ENCODE measurements at places on chromosomes 4 and X.

GRCh38 chr4:21512353-21512752, 436.2 kb downstream of the KCNIP4 start:
- no peak overlapping the region for H3K4me3 ChIP-seq
- H3K27me3 ChIP-seq: no peaks in the 10 kb centered on the region
- H3K4me1 ChIP-seq: no peaks in the 10 kb centered on the region
- H3K36me3 ChIP-seq: no peaks in the 10 kb centered on the region
- H3K27ac ChIP-seq: no peak overlapping the region
- DNase-seq: no peak

GRCh38 chr4:139910106-139910505, 243.9 kb downstream of the MAML3 start:
- no peak overlapping the region for H3K27ac ChIP-seq
- H3K36me3 ChIP-seq: peaks cover 5% of the 10 kb centered on the region
- DNase-seq: no peak
- H3K27me3 ChIP-seq: no peaks in the 10 kb centered on the region

DNA sequence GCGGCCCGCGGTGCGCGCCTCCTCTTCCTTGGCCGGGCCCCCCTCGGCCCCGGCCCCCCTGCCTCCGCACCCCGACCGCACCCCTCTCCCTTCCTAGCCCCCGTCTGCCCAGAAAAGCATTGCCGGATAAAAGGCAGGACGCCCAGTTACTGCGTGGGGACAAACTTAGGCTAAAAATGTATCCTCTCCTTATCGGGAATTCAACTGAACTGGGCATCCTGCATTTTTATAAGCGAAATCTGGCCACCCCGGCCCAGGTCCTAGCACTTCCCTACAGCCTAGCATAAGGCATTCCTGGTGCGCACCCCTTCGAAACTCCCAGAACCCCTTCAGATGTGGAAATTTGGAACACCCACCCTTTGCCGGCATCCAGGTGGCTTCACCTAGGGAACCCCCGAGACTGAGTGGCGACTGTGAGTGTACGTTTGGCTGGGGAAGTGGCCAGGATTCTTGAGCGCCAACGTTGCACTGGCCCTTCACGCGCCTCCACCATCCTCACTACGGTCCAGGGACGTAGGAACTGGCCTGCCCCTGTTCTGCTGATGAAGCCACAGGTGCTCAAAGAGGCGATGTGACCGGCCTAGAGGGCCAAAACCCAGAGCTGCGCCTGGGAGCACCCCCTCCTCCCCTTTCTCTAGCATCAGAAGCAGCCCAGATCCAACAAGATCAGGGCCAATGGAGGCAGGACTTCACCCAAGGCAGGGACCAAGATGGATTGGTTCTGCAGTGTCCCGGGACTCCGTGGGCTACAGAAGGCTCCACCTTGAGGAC, 5.7 kb upstream of the RNF4 start:
- no peak overlapping the region for H3K27ac ChIP-seq
- H3K4me3 ChIP-seq: peak overlapping the region; percentile 70
- H3K27me3 ChIP-seq: no peaks in the 10 kb centered on the region
- peaks cover 22% of the 10 kb centered on the region for H3K4me1 ChIP-seq

- H3K4me1 ChIP-seq: peaks cover 3% of the 10 kb centered on the region
- DNase-seq: no peak
- H3K27me3 ChIP-seq: no peaks in the 10 kb centered on the region
- no peak overlapping the region for H3K27ac ChIP-seq
- H3K4me3 ChIP-seq: no peak overlapping the region
These were observed 21.4 kb downstream of the MGST2 start for GRCh38 chr4:139686988-139687387.

GRCh38 chrX:127943571-127943970, 108.6 kb downstream of the ACTRT1 start:
- H3K27me3 ChIP-seq: no peaks in the 10 kb centered on the region
- H3K4me3 ChIP-seq: no peak overlapping the region
- no peaks in the 10 kb centered on the region for H3K36me3 ChIP-seq
- peaks cover 2% of the 10 kb centered on the region for H3K4me1 ChIP-seq

GRCh38 chrX:99857455-99857854, 552.6 kb downstream of the PCDH19 start:
- H3K36me3 ChIP-seq: no peaks in the 10 kb centered on the region
- H3K4me1 ChIP-seq: no peaks in the 10 kb centered on the region
- no peak for DNase-seq
- no peak overlapping the region for H3K27ac ChIP-seq

- H3K27ac ChIP-seq: no peak within 1 kb of the TSS
- peak within 1 kb of the TSS; percentile 74 for H3K4me3 ChIP-seq
- peaks cover 5% of the 10 kb centered on the region for H3K36me3 ChIP-seq
- peaks cover 15% of the 10 kb centered on the region for H3K4me1 ChIP-seq
These were observed at the start of gene FGFBP2 for GRCh38 chr4:15963001-15963451. Gene FGFBP2, minus strand, starts transcription at chr4:15963175. Its CDS starts 46 bp downstream, at chr4:15963129.

- DNase-seq: no peak
- no peak overlapping the region for H3K4me3 ChIP-seq
- H3K27me3 ChIP-seq: peaks cover 18% of the 10 kb centered on the region
- no peaks in the 10 kb centered on the region for H3K36me3 ChIP-seq
These were observed 32.8 kb downstream of the FAM149A start for GRCh38 chr4:186137196-186137794.

GRCh38 chrX:45755703-45756102, 555.0 kb upstream of the DIPK2B start:
- DNase-seq: no peak
- H3K4me3 ChIP-seq: peak overlapping the region; percentile 54
- no peaks in the 10 kb centered on the region for H3K27me3 ChIP-seq
- H3K36me3 ChIP-seq: no peaks in the 10 kb centered on the region
- H3K4me1 ChIP-seq: peaks cover 25% of the 10 kb centered on the region

GRCh38 chr4:138110815-138111214, 131.3 kb downstream of the SLC7A11 start:
- no peak overlapping the region for H3K4me3 ChIP-seq
- no peak overlapping the region for H3K27ac ChIP-seq
- peaks cover 21% of the 10 kb centered on the region for H3K4me1 ChIP-seq
- no peaks in the 10 kb centered on the region for H3K27me3 ChIP-seq
- DNase-seq: no peak

- H3K27ac ChIP-seq: no peak overlapping the region
- peaks cover 35% of the 10 kb centered on the region for H3K27me3 ChIP-seq
- H3K4me3 ChIP-seq: no peak overlapping the region
- no peaks in the 10 kb centered on the region for H3K36me3 ChIP-seq
- H3K4me1 ChIP-seq: no peaks in the 10 kb centered on the region
- DNase-seq: peak; percentile 7
These were observed 45.6 kb downstream of the MAOB start for GRCh38 chrX:43836435-43837184.

DNA sequence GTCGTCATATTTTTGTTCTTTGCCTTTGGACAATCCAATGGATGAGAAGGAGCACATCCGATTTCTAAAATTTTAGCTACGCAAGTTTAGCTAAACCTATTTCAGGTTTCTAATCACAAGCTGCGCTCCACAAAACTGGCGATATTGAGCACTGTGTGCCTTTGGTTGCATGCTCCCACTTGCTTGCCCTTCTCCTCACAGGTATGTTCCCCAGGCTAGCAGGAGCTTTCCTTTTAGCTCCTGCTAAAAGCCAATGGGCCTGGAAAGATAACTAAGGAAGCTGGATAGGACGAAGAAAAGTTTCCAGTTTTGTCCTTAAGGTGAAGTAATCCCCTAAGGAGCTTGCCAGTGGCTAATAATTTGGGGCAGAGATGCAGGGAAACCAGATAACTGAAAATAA, 975.2 kb downstream of the FSTL5 start:
- H3K36me3 ChIP-seq: no peaks in the 10 kb centered on the region
- no peak for DNase-seq
- H3K27ac ChIP-seq: no peak overlapping the region

- no peak for DNase-seq
- no peak overlapping the region for H3K4me3 ChIP-seq
- no peak overlapping the region for H3K27ac ChIP-seq
- no peaks in the 10 kb centered on the region for H3K36me3 ChIP-seq
These were observed 814 bp upstream of the LOC101059915 start for GRCh38 chrX:71666240-71667223.

DNA sequence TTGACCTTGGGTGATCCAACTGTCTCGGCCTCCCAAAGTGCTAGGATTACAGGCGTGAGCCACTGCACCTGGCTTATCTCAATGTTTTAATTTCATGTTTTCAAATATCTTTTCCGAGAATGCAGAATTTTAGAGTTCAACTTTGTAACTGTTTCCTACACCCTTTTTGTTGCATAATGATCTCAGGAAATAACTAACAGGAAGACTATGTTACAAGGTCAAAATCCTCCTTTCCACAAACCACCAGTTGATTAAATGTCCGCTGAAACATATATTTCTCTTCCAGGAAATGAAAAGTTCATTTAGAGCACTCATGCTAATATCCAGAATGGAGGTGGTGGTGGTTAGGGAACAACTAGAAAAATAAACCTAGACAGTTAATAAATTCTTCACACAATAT, 377.8 kb downstream of the PPP4R3C start:
- no peaks in the 10 kb centered on the region for H3K36me3 ChIP-seq
- H3K27me3 ChIP-seq: no peaks in the 10 kb centered on the region
- no peak for DNase-seq
- no peaks in the 10 kb centered on the region for H3K4me1 ChIP-seq

GRCh38 chrX:36898301-36898700, 109.9 kb upstream of the FAM47C start:
- H3K27ac ChIP-seq: no peak overlapping the region
- no peaks in the 10 kb centered on the region for H3K36me3 ChIP-seq
- no peak for DNase-seq

Measured in naive B cell (primary cell).